ENCODE measurements at places on chromosomes 11 and 22. TPM values are rescaled to one million over a fixed set of nuclear protein-coding genes. Genes with fewer than 3 reads are reported as not detected.

DNA sequence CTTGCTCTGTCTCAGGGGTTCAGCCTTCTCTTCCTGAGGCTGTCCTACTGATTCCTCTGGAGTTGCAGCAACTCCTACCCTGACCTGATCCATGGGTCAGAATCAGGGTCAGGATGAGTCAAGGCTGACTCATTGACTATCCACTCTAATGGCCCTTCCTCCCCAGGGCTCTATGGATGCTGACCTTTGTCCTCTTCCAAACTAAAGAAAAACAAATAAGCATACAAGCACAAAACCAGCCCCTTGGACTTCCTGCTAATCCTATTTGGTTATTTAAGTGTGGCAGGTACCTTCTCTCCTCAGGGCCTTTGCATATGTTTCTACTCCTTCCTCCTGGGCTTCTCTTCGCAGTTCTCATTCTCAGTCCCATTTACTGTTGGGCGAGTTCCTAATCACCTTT, 204.5 kb upstream of the NAV2 start:
- DNase-seq, result no peak

- no peak for DNase-seq
Measured at GRCh38 chr11:118442908-118443589, 6.8 kb downstream of the KMT2A start.

GRCh38 chr11:108500721-108501120, 2.5 kb upstream of the POGLUT3 start:
- DNase-seq, result no peak

DNA sequence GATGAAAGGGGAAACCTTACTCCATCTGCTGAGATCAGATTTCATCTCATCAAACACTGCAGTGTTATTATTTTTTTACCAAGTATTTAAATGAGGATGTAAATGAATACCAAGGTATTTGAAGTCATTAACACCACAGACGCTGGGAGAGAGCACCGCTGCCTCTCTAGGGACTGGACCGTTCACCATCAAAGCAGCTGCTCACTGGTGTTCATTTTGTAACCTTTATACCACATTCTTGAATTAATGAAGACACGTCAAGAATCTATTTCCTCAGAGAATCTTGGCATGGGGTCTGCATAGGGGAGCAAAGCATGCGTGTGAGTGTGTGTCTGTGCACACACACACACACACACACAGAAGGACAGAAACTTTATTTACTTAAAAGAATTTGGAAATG, 15.6 kb downstream of the SIAE start:
- DNase-seq, result no peak

DNA sequence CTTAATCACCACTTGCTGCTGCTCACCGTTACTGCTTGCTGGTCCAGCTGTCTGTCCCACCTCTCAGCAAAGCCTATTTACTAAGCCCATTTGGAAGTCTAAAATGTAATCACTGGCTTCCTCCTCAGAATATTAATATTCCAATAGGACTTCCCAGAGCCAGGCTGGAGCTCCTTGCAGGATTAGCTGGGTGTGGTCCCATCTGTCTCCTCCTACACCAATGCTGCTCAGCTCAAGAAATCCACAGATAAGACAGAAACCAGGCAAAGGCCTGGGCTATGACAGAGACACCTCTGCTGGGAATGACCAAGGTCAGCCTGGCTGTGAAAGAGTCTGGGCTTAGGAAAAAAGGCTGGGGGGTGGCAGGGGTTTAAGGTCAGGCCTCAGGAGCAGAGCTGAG, 317.8 kb downstream of the BUD13 start:
- no peak for DNase-seq

- no peak for DNase-seq
Measured at GRCh38 chr11:27526535-27526934, 20.0 kb upstream of the LIN7C start.

DNA sequence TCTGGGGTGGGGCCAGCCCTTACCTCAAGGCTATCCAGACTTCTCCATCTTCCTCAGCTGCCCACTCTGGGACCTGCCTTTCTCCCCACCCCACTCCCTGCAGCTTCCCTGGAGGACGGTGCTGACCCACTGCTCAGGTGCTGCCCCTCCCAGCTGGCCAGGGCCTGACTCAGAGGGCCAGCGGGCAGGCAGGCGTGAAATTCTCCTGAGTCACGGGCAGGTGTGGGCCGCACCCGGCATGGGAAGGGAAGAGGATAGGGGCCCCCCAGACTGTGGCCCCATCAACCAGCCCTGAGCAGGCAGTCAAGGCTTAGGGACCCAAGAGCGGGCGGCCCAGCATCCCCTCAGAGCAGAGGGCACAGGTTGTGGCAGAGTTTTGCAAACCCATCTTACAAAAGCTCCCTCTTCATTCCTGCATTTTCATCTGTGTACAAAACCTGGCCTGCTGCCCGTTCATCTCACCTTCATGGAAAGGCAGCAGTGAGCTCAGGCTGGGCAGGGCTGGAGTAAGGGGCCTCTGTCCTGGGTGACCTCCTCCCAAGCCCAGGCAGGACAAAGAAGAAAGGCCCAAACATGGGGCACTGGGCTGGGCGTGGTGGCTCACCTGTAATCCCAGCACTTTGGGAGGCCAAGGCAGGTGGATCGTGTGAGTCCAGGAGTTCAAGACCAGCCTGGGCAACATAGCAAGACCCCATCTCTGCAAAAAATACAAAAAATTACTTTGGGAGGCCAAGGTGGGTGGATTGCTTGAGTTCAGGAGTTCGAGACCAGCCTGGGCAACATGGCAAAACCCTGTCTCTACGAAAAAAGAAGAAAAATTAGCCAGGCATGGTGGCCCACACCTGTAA, 6.1 kb downstream of the RHOD start:
- DNase-seq, result no peak

GRCh38 chr11:116344601-116345000, 428.2 kb downstream of the BUD13 start:
- no peak for DNase-seq

DNA sequence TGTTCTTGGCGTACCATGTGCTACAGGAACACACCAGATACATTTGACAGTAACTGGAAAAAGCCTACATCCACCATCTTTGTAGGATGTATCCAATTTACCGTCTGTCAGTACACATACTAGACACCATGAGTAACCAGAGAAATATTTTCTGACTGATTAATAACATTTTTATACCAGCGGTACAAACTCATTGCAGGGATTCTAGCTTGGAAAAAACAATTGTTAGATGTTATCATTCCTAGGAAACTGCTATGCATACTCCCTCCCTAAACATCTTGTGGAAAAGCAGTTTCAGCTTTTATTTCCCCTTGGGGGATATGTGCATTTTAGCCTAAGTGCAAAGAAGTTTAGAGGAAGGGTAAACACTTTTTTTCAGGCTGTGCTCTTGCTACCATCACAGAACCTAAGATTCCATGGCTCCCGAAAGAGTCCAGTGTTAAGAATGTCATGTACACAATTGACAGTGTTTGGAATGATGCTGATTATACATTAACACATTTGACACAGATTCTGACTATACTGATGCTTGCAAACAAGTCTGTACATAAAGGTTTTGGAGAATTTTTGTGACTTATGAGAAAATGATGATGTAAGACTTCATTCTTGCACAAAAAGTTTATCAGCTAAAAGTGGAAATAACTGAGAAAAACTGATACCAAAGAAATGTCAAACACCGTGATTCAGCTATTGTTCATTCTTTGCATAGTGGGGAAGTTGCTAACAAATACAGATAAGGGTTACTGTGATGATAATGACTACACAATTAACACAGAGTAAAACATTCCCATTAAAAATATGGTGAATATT, 23.7 kb downstream of the NCF4 start:
- no peak for DNase-seq

DNA sequence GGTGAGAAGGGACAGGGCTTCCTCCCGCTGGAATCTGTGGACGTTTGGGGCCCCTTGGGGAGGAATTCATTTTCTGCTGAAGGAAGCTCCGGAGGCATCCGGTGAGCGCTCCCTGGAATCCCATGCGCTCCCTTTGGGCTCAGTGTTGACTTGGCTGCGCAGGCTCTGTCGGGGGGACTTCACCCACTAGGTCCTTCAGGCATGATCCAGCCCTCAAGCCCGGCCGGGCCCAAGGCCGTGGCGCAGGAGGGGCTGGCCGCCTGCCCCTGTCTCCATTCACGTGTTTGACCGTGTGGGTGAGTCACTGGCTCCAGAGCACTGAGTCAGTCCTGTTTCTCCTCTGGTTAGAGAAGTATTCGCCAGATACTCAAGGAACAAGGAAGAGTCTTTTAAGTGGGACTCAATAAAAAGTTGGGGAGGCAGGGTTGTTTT, 1.4 kb downstream of the CTTN start:
- peak; percentile 94 for DNase-seq

DNA sequence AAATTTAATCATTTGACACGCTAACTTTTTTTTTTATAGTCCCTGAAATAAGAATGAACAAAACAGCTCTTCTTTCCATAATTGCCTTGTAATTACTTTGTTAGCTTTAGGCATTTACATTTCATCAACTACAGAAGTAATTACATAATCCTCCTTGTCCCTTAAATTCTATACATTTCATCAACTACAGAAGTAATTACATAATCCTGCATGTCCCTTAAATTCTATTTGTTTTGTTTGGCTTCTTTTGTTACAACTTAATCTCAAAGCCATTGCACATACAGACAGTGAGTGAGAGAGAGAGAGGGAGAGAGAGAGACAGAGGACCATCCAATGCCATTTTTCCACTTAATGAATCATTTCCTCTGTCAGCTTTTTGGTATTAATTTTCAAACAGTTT, 873.2 kb downstream of the METTL15 start:
- no peak for DNase-seq

DNA sequence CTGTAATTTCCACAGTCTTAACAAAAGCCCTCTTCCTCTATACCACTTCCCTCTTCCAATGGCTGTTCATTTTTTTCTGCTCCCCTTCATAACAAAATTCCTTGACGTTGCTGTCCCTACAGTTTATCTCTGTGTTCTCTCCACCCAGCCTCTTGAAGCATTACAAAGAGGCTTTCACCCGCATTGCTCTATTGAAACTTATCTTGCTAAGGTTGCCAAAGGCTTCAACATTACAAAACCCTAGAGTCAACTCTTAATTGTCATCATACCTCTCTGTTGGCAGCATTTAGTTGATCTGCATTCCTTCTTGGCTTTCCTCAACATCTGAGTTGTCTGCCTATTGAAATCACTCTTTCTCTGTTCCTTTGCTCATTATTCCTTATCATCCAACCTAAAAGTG, 1055.7 kb downstream of the JRKL start:
- no peak for DNase-seq

DNA sequence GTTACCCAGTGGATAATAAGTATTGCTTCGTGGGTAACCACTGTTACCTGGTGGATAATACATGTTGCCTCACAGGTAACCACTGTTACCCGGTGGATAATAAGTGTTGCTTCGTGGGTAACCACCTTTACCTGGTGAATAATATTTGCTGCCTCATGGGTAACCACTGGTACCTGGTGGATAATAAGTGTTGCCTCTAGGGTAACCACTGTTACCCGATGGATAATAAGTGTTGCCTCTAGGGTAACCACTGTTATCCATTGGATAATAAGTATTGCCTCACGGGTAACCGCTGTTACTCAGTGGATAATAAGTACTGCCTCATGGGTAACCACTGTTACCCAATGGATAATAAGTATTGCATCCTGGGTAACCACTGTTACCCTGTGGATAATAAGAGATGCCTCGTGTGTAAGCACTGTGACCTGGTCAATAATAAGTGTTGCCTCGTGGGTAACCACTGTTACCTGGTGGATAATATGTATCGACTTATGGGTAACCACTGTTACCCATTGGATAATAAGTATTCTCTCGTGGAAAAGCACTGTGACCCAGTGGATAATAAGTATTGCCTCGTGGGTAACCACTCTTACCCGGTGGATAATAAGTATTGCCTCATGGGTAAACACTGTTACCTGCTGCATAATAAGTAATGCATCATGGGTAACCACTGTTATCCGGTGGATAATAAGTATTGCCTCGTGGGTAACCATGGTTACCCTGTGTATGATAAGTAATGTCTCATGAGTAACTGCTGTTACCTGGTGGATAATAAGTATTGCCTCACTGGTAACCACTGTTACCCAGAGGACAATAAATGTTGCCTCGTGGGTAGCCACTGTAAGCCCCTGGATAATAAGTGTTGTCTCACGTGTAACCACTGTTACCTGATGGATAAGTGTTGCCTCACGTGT, 20.1 kb upstream of the NXPE4 start:
- no peak for DNase-seq

The MIEF1 gene
- 42.9 TPM for total RNA-seq

The SLC17A6 gene
- total RNA-seq, result not detected

The C11orf16 gene
- total RNA-seq, result not detected

The BAIAP2L2 gene
- 1.8 TPM for total RNA-seq

The C11orf65 gene
- 0.32 TPM for total RNA-seq

The OR51B2 gene
- total RNA-seq, result not detected

The SCGB2A2 gene
- total RNA-seq, result not detected

The GLYAT gene
- total RNA-seq, result 6.4 TPM

The HORMAD2 gene
- total RNA-seq, result not detected

All from mesenteric fat pad (tissue), 1 donor.